ENCODE measurements at places on chromosomes 7 and 10.
A peak's percentile ranks its signal among the peaks of the same experiment; 100 is the strongest.

GRCh38 chr10:71725998-71726579, 6.5 kb upstream of the C10orf105 start:
- DNase-seq = no peak

- DNase-seq = no peak
These were observed 1.9 kb upstream of the EN2 start for GRCh38 chr7:155455776-155456737.

GRCh38 chr7:47653550-47654411, 71.9 kb upstream of the TNS3 start:
- DNase-seq = no peak

DNA sequence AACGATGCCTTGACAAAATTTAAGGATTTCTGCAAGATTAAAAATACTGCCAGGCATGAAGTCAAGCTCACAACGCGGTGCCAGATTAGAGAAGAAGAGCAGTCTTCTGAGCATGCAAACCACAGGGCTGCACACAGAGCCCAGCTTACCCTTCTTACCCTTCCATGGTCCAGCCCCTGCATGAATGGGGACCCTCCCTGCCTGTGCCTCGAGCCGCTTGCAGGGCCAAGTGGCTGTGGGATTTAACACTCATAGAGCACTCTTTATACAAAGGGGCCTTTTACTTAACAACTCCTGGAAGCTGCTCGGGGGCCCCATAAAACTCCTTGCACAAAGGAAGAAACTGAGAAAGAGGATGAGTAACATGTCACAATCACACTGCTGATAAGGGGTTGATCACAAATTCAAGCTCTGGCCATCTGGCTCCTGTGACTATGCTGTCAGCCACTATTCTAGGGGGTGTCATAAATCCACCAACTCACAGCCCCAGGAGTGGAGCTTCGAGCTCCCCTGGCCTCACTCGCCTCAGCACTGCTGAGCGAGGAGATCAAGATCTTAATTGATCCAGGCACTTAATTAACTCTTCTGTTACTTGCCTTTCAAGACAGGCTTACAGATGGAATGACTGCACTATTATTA, 514.8 kb downstream of the TNS3 start:
- DNase-seq = no peak

DNA sequence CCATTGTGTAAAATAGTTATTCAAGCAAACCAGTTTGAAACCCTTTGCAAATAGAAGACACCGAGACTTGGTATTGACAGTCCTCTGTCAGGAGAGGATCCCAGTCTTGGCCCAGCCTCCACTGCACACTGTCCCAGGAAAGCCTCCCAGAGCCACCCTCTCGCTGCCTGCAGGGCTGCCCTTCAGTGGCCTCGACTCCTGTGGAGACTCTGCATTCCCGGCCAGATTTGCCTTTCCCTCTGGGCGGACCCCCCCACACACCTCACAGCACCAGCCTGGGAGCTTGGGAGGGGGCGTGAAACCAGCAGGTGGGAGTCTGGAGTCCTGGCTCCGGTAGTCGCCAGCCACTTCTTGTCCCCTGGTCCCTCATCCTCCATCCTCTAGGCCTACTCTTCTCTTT, 48.7 kb downstream of the GRK5 start:
- DNase-seq = no peak

DNA sequence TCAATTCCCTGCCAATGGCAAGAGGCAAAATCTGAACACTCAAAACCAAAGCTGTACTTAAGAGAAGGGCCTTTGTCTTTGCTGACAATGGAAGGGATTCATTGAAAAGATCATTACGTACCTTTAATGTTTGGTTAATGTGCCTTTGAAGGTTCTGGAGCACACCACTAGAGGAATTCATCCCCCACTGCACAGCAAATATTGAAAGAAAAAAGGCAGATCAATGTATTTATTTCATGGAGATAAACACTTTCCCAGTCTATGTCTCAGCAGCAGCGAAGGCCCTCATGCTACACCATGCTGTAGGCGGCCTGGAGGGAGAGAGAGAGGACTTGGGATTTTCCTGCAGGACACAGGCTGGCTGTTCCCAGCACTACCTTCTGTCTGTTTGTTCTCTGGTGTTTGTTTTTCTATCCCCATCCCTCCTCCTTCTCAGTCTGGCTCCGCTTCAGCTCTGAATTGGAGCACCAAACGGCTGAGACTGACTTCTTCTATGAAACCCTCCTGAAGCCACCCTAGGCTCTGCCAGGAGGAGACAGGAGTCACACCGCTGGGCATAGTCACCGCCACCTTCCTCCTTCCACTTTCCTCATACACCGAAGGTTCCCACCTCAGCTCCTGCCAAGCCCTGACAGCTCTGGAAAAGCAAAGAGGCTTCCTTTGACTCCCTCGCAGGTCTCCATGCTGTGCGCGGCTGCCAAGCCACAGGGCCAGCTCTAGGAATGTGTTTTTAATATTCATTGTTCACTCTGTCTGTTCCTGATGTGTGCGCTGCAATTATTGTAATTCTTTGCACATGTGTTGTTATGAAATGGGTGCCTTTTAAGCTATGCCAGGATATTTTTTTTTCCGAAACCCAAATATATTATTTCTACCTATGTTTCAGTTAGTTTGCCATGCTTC, 301.5 kb downstream of the FZD1 start:
- DNase-seq = peak; percentile 31

GRCh38 chr7:25549271-25549921, 321.1 kb upstream of the NPVF start:
- DNase-seq = no peak

GRCh38 chr7:139823959-139824521, 5.0 kb upstream of the TBXAS1 start:
- DNase-seq = no peak

GRCh38 chr7:91866599-91867148, 13.8 kb downstream of the MTERF1 start:
- no peak for DNase-seq
